Ovary (tissue), 10 donors: ENCODE measurements at places on chromosomes 7 and 10.
A peak's percentile ranks its signal among the peaks of the same experiment; 100 is the strongest.

GRCh38 chr7:148852272-148852671 lies 31.8 kb downstream of the EZH2 start:
- DNase-seq = no peak

GRCh38 chr7:134886353-134887057 lies 99.8 kb upstream of the AGBL3 start:
- peak; percentile 75 for DNase-seq

- peak; percentile 29 for DNase-seq
These were observed 70.4 kb downstream of the CDK1 start for GRCh38 chr10:60848680-60849079.

- DNase-seq = no peak
These were observed 188.0 kb downstream of the PDE1C start for GRCh38 chr7:31882187-31882586.

DNA sequence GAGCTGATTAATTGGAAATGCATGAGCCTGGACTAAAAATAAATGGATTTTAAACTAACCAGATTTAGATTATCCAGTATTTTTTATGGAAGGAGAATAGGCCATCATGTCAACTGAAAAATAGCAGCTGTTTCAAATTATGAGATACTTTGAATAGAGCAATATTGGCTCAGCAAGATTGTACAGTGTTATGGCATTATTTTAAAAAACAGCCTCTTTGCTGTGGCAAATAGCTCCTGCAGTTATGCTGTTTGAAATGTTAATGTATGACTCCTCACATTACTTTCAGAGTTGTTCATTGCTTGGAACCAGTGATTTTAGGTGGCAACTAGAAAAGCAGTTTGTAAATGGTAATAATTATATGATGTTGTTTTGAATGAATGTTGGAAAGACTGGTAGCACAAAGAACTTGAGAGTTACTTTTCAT lies 244.5 kb downstream of the KIAA1217 start:
- no peak for DNase-seq

DNA sequence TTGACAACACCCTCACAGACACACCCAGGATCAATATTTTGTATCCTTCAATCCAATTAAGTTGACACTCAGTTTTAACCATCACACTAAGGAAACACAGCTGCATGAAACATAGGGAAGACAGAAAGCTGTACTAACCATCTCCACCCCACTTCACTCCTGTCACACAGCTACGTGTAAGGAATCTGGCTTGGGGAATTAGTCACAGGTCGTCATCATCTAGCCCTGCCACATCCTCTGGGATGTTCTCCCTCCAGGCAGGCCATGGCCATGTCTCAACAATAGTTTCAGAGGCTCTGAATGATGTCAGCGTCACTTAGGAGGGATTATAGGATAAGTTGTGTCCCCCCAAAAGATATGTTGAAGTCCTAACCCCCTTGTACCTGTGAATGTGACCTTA lies 10.8 kb upstream of the SEMA3C start:
- DNase-seq = no peak

DNA sequence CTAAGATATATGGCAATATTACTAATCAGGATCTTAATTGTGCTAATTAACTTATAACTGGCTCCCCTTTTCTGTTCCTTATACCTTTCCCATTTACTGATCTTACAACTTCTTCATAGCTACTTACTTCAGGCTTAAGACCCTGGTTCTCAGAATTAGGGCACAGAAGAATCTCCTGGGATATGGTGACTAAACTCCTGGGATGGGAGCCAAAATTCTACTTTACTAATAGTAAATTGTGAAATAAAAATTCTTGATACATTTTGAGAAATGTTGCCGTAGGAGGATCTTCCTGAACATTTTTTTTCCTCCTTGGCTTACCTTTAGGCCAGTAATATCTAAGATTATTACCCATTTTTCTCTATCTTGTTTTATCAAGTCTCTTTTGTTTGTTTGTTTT lies 309.5 kb downstream of the ATRNL1 start:
- no peak for DNase-seq

DNA sequence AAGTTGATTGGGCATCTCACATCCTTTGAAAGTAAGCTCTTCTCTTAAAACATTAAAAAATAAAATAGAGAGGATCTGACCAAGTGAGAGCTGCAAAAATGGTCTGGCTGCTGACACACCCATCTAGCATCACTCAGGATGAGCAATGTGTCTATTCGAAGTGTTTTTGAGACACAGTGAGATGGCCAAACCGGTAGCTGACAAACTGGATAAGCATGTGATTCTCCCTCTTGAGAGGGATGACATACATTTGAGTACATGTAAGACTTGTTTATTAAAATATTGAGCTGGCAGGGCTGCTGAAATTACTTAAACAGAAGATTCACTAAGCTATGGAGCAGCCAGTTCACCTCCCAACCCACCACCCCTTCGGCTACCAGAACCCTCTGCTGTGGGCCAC lies 333.9 kb downstream of the ADRA2A start:
- no peak for DNase-seq

- DNase-seq = no peak
These were observed 196.0 kb upstream of the FZD1 start for GRCh38 chr7:91068136-91068795.

- no peak for DNase-seq
These were observed 46.6 kb upstream of the MKX start for GRCh38 chr10:27792216-27792615.

- DNase-seq = no peak
These were observed 47.3 kb upstream of the TES start for GRCh38 chr7:116162992-116163391.

DNA sequence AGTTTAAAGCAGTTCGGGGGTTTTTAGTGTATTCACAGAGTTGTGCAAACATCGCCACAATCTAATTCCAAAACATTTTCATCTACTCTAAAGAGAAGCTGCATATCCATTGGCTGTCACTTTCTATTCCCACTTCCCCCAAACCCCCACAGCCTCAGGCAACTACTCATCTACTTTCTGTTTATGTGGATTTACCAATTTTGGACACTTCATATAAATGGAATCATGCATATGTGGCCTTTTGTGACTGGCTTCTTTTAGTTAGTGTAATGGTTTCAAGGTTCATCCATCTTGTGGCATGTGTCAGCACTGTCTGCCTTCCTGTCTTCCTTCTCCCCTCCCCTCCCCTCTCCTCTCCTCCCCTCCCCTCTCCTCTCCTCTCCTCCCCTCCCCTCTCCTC lies 78.5 kb upstream of the FZD1 start:
- DNase-seq = no peak

GRCh38 chr10:33556620-33557019 lies 222.2 kb upstream of the NRP1 start:
- DNase-seq = no peak

DNA sequence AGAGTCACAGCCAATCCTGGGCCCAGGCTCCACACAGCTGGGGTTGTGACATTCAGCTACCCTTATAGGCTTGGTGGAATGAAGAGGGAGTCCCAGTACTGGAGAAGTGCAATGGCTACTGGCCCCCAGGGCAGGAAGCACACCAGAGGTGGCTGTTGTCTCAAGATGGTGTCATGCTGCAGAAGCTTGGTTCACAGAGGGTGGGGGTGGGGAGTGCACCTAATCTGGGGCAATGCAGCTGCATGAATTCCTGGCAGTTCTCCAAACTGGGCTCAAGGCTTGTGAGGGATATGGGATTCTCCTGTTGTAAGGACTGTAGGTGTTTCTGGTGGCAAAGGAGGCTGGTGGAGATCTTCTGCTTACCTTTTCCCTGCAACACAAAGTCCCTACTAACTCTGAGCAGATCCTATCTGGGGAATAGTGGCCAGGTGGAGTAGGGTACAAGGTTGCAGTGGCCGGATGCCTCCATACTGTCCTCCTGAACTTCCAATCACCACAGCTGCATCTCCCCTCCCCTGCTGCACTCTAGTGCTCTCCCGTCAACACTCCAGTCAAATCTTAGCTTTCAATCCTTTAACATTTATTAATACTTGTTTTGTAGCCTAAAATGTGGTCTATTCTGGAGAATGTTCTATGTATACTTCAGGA lies 27.4 kb upstream of the PLA2G12B start:
- no peak for DNase-seq

GRCh38 chr7:81294897-81295515 lies 376.2 kb upstream of the SEMA3C start:
- DNase-seq = no peak

DNA sequence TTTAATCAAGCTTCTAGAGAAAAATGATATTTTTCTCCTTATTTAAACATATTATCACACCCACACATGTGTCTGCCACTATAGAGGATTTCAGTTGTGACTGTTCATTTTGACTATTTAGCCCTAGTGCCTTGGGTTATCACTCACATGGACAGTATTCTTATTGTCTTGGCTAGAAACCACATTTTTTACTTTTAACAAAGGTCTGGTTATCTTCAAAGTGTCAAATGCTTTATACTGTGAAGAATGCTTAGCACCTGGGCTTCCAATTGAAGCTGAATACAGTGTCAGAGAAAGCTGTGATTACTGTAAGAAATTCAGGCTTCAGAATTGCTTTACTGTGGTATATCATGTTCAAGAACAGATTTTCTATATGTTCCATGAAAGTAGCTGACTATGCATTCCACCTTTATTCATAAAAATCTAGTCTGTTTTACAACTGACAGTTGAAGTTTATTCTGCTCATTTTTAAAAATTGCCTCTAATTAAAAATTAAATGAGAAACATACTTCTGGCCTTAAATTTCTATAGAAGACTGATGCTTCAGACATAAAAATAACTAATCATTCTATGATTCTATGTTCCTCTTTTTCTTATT lies 278.6 kb downstream of the SEMA3D start:
- DNase-seq = no peak

DNA sequence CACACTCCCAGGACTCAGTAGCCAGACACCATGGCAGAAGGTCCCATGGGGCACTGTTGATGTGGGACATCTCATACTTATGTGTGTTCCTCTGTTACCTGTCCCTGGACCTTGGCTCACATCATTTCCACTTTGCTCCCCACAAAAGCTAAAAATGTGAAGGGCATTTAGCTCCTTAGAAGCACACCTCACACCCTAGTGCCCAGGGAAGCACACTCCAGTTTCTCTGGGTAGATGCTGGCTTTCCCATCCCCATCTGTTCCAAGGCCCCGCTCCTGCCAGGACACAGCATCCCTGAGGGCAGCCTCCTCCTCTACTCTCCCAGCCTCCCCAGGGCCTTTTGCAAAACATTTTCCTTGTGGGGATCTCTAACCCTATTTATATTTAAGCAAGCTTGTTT lies 572.4 kb upstream of the MGMT start:
- DNase-seq = no peak

DNA sequence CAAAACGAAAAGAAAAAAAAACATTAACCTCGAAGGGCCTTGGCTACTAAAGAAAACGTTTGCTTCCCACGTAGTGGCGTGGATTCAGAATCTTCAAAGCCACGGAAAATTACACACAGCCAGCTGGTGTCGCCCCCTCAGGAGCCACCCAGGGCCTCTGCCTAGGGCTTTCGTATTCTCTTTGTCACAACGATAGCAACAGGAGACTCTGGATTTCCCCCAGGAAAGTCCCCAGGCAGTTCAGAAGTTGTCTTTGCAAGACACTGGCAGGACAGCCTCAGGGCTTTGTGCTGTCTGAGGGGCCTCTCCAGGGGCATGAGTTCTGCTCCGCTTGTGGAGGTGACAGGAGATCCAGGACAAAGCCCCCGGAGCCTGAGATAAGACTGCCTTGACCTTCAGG lies 150.2 kb upstream of the INSYN2A start:
- DNase-seq = no peak

DNA sequence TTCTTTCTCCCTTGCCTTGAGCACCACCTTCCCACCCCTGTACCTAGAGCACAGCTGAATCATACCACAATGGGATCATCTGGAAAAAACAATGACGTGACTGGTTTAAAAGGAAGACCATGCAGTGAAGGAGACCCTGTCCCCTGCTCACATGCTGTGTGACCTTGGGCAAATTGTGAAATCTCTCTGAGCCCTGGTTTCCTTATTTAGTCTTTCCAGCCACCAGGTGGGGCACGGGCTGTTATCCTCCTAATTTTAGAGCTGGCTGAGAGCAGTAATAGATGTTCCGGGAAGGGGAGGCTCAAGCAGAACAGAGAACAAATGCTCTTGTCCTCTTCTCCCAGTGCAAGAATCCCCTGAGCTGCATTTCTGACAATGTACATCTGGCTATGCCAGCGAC lies 198.3 kb downstream of the RPS24 start:
- DNase-seq = peak; percentile 37

DNA sequence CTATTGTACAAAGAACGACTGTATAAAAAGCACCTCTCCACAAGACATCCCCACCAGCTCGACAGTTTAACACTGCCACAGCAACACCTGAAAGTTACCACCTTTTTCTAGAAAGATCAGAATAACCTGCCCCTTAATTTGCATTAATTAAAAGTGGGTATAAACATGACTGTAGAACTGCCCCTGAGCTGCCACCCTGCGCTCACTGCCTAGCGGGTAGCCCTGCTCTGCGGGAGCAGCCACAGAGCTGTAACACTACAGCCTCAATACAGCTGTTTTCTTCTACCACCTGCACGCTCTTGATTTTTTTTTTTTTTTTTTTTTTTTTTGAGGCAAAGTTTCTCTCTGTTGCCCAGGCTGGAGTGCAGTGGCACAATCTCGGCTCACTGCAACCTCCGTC lies 140.9 kb downstream of the PARD3 start:
- DNase-seq = no peak

- DNase-seq = no peak
These were observed 13.5 kb upstream of the GPR85 start for GRCh38 chr7:113100121-113100603.

- DNase-seq = no peak
These were observed 21.6 kb upstream of the GIMAP8 start for GRCh38 chr7:150428671-150429451.

DNA sequence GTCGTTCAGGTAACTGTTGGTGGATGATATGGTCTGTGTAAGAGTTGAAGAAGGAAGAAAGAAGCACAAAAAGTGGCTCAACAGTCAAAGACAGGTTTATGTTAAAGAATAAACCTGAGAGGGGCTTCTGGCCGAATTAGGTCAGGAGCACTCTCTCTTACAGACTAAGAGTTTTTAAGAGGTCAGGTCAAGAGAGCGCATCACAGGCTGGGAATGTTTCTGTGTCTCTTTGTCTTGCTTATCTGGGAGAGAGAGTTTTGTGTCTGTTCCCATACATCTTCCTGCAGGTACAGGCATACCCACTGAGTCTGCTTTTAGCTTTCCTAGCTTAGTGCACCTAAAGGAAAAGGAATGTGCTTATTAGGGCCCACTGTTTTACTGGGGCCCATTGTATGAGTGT lies 22.2 kb upstream of the PRPF18 start:
- no peak for DNase-seq

- no peak for DNase-seq
These were observed 112.8 kb upstream of the CARD11 start for GRCh38 chr7:3156508-3156907.

- no peak for DNase-seq
These were observed 21.5 kb downstream of the GPRIN2 start for GRCh38 chr10:46534828-46535524.

GRCh38 chr7:108284349-108285002 lies 154.3 kb upstream of the LAMB4 start:
- DNase-seq = no peak

GRCh38 chr10:35089611-35090161 lies 455 bp downstream of the CUL2 start:
- peak; percentile 16 for DNase-seq

DNA sequence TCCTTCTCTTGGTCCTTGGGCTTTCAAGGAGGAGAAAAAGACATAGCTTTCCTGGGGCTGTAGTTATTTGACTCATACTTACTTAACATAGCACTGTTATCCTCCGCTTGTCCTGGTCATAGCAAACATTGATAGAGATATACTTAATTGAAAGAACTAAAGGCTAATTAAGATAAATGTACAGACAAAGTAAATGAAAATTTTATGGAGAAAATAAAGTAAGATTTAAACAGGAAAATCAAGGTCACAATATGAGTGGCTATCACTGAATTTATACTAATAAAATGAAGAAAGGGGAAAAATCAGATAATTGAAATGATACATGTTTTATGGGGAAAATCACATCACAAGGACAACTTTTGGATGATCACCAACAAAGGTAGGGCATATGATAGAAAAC lies 849.7 kb downstream of the GRM8 start:
- DNase-seq = no peak
